ENCODE measurements at places on chromosomes 7 and 10.

GRCh38 chr10:43700306-43700705 lies 51.6 kb upstream of the ZNF32 start:
- no peak for DNase-seq

- no peak for DNase-seq
These were observed 1.7 kb downstream of the ARHGAP12 start for GRCh38 chr10:31926765-31927564.

GRCh38 chr10:16756561-16757221 lies 60.5 kb downstream of the RSU1 start:
- DNase-seq = peak; percentile 14

DNA sequence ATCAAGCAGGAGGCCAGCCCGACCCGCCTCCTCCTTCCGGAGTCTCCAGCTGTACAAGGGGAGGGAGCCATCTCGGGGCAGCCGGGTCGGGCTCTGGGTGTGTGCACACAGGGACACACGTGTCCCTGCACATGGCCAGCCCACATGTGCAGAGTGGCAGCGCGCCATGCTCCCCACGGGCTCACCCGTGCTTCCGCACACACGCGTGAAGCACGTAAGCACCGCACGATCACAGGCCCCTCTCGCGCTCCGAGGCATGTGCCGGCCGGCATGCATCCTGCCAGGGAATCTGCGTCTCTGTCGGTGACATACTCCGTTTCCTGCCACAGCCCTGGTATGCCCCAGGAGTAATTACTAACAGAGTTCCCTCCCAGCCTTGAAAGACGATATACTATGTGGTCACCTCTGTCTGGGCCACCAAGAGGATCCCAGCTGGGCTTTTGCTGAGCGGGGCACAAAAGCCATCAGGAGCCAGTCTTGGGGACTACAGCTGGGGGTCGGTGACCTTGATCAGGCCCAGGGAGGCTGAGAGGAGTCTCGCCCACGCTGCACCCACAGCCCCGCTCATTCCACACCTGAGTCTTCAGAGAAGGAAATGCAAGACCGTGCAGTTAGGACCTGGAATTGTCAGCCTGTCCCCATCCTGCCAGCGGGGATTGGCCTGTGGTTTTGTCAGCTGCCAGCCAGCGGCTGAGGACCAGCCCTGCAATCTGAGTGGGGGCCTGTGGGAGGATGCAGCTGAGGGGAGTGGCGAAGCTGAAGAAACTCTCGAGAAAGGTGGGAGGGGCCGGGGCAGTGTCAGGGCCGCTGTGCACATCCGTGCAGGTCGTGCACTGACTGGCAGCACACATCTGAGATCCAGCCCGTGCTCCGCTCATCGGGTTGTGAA lies 11.0 kb upstream of the LFNG start:
- peak; percentile 34 for DNase-seq

DNA sequence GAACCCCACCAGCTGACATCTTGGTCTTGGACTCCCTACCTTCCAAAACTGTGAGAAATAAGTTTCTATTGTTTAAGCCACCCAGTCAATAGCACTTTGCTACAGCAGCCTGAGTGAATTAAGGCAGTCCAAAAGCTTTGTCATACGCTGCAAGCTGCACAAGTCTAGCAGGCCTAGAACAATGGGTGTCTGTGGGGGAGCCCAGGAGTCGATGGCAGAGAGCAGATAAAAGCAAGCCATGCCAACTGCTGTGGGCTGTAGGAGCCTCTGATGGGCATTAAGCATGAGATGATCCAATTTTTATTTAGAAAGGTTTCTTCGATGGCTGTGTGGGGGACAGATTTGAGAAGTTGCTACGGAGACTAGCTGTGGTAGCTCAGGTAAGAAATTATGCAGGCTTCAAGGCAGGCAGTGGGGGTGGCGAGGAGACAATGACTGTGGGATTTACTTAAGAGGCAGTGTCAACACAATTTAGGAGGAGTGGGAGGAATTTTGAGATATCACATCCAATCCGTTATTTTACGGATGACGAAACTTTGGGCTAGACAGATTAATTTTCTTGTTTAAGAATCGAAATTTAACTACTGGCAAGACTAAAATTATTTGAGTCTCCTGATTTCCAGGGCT lies 110.4 kb downstream of the NRCAM start:
- DNase-seq = no peak

GRCh38 chr7:92836489-92836999 lies at the start of gene CDK6:
Gene CDK6 (minus strand): TSS chr7:92836573. CDS start chr7:92833323, 3,250 bp downstream.
- no peak for DNase-seq

- DNase-seq = no peak
These were observed 884.9 kb upstream of the ZNF722 start for GRCh38 chr7:63113713-63114285.

- DNase-seq = no peak
These were observed 176.4 kb downstream of the ZNF248 start for GRCh38 chr10:37680716-37681616.

DNA sequence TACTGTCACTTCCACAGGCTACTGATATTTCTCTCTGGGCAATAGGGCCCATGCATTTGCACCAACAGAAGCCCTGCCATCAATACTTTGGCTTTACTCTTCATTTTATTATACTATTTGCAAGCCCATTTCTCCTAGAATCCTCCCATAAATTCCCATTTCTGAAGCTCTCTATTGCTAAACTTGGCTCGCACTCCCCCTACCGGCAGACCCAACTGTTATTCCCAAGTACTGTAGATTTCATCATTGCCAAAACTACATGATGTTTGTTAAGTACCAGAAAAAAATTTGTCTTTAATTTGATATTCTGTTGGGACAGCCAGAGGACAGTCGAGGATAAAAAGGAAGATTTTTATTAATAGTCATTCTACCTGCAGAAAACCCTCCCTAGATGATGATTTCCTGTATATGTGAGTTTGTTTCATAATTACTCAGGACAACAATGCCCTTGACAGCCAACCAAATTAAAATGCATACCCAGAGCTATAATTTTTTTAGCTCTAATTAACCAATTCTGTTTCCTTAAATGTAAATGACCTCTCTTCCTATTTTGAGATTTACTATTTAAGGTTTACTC lies 298.6 kb downstream of the REEP3 start:
- DNase-seq = peak; percentile 35

- no peak for DNase-seq
These were observed 5.1 kb downstream of the BICC1 start for GRCh38 chr10:58517491-58518355.

GRCh38 chr10:93077860-93078337 lies 4.2 kb downstream of the CYP26A1 start:
- DNase-seq = no peak

DNA sequence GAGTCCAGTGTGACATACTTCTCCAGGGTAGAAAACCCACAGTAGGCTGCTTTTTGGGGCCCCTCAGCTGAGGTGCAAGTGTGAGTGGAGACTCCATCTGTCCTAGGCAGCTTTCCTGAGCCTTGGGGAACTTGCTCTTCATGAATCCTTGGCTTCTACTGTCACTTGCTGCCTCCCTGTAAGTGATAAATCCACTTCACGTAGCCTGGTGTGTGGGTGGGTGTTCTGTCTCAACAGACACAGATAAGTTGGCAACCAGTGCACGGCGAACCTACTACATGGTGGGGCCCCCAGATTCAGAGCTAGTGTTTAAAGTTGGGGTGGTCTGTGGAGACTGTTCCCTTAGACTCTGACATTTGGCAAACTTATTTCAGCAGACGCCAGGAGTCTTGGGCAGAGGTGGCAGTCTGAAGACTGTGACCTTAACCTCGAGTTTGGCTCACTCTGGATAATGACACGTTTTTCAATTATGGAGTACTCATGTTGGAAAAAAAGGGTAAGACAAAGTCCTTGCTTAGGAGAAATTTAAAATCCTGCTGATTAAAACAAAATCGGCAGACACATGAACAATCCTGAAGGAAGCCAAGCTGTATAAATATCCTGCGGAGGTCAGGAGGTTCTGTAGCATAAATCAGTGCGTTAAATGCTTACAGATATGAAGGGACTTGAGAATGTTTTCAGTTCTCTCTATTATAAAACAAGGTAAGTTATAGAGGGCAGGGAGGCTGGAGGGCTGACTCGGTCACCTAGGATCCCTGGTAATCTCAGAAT lies 376.9 kb downstream of the PHTF2 start:
- no peak for DNase-seq

DNA sequence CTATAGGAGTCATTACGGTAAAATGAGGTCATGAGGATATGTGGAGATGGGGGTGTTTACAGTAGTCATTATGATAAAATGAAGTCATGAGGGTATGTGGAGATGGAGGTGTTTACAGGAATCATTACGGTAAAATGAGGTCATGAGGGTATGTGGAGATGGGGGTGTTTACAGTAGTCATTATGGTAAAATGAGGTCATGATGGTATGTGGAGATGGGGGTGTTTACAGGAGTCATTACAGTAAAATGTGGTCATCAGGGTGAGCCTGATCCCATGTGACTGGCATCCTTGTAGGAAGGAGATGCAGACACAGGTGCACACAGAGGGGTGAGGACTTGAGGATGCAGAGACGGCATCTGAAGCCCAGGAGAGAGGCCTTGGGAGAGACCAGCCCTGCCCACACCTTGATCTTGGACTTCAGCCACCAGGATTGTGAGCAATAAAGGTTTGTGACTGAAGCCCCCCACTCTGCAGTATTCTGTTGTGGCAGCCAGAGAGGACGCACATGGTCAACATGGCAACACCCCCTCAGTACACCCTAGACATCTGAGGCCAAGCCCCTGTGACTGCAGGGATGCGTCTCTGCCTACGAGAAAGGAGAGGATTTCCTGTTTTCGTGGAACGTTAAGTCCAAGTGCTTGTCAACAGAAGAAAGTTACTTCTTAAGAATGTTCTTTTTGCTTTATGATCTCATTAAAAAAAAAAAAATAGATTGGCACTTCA lies 544.4 kb downstream of the DNAJB6 start:
- DNase-seq = no peak

DNA sequence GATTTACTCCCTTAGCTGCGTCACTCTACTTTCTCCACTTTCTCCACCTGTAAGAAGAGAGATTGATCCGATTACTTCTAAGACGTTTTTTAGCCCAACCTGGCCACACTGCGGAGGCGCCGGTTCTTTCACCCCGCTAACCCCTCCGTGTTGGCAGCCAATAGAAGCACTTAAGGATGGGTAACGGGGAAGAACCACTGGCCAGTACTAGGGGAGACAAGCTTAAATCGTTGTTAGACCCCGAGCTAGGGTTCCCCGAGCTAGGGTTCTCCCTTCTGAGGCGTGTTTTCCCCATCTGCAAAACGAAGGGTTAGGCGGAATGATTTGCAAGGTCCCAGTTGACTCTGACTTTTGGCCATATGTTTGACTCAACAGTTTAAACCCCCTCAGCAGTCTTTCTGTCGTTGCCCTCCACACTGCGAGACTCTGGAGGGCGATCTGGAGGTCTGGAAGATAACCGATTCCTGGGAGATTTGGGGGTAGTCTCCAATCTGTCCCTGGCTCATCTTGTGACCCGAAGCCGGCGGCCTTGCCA lies 644 bp downstream of the UMAD1 start:
- DNase-seq = no peak

DNA sequence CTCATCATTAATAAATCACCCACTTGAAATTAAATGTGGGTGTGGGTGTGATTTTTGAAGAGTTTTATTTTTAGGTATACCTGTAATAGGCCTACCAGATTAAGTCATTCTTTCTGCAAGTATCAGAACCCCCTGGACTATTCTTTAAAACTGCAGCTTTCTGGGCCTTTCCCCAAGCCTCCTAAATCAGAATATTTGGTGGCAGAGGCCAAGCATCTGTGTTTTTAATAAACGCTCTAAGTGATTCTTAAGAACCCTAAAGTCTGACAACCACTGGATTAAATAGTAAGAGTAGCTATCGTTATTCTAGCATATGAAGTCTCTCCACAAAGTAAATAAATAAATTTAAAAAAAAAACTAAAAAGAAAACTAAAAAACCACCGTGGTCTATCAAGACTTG lies 703.0 kb upstream of the NRP1 start:
- no peak for DNase-seq

- no peak for DNase-seq
These were observed 102.8 kb downstream of the KAT6B start for GRCh38 chr10:74929197-74929596.

GRCh38 chr10:62831346-62831745 lies 15.2 kb upstream of the EGR2 start:
- no peak for DNase-seq

DNA sequence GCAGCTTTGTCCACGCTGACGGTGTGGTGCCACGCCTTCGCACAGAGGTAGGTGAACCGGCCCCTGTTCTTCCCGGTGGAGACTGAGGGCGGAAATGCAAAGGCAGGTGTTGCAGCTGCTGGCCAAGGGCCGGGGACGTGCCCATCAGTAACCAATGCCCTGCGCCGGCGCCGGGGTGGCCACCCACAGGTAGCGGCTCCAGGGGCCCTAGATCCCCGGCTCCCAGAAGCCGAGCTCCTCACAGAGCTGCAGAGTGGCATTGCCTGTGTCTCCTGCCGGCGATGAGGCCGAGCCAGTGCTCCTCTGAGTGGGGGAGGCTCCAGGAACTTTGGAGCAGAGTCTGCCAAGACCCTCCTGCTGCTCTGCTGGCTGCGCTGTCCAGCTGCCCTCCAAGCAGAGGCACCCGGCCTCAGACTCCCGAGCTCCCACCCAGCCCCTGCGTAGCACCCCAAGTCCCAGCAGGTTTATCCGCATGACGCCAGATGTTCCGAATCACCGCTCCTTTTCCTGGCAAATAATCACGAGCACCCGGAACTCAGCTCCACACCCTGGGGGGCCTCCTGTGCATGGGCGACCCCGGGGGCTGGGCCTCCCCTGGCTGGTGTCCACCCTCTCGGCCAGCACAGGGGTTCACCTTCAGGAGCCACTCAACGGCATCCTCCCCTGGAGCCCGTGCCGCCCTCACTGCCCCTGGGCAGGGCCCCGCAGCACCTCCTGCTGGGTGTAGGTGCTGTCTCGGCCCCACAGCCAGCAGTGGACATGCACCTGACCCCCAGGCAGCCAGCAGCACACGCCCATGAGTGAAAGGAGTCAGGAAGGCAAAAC lies 22.1 kb downstream of the CFAP46 start:
- DNase-seq = no peak

- no peak for DNase-seq
These were observed 175.0 kb downstream of the CFTR start for GRCh38 chr7:117654780-117655179.

DNA sequence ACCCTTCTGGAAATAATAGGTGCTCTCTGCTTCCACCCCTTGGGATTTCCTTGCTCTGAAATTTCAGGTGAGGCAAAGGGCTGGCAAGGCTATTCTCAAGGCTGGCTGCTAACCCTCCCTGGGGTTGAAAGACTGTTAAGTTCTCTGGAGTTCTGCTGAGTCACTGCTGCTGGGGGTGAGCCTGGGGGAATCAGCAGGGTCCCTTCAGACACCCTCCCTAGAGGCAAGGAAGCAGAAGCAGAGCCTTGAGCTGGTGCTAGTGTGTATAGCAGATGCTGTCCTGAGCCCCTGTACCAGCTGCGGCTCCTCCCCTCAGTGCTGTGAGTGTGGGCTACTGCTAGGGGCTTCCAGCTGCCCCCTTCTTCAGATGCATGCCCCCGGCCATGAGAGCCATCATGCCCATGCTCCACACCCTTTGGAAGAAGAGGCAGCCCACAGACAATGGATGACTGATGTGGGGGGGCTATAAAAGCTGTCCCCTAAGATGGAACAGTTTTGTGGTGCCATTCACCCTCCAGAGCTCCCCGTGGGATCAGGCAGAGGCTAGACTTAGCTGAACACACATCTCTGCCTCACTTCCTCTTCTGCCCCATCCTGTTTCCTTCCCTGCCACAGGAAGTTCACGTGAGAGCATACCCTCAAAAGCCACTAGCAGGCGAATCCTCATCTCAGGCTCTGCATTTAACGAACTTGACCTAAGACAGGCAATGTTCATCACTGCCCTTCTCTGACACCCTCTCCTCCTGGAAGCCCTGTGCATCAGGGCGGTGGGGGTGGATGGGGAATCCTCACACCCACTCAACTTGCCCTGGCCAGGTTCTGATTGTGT lies 91.8 kb downstream of the SH3PXD2A start:
- DNase-seq = no peak

- DNase-seq = no peak
These were observed 60.9 kb downstream of the ARMC3 start for GRCh38 chr10:22988581-22989360.
